Occipital lobe (tissue), 3 donors: ENCODE measurements at places on chromosomes 4 and X. TPM values are rescaled to one million over a fixed set of nuclear protein-coding genes. Genes with fewer than 3 reads are reported as not detected.

DNA sequence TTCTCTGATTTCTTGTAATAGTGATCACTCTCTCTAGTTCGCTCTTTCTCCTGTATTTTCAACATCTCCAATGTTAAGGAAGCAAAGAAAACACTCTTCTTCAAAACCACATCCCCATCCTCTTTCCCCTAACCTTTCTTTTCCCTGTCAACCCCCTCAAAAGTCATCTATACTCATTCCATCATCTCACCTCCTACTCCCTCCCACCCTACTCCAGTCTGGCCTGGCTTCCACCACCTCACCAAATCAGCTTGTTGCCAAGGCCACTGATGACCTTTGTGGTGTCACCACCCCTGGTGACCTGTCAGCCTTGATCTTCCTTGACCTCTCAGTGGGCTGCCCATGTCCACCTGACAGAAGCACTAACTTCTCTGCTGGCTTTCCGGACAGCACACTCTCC lies 2.3 kb downstream of the FAM3A start:
- DNase-seq: no peak

DNA sequence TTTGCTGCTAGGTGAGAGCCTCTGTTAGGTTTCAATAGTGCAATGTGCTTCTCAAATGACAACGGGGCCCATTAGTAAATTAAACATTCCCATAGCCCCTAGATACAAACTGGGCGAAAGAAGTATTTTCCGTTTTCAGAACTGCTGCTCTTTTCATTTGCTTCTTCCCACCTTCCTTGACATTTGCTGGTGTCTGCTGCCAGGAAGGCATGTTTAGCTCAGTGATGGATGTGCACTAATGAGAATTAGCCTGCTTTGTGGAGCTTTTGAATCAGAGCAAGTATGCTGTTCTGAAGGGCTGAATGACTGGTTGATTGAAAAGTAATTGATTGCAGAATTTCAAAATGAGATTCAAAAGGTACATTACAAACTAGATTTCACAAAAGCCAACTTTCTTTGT lies 57.0 kb downstream of the SHROOM3 start:
- no peak for DNase-seq

GRCh38 chr4:24794051-24794450 lies 1.3 kb upstream of the SOD3 start:
- DNase-seq: no peak

GRCh38 chrX:16445166-16445752 lies 204.7 kb upstream of the S100G start:
- no peak for DNase-seq

- DNase-seq: no peak
Measured at GRCh38 chrX:154804261-154804956, 876 bp downstream of the MPP1 start.

DNA sequence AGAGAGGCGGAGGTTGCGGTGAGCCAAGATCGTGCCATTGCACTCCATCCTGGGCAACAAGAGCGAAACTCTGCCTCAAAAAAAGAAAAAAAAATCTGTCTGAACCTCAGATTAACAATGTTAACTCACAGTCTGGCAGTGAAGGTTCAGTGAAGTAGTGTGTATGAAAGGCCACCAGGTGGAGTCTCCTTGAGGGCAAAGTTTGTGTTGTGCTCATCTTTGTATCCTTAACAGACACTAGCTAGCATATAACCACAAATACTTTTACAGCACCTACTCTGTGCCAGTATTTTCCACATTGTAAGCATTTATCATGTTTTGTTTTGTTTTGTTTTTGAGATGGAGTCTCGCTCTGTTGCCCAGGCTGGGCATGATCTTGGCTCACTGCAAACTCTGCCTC lies 46.0 kb upstream of the MGST2 start:
- DNase-seq: no peak

GRCh38 chr4:5399790-5400421 lies 308.5 kb downstream of the EVC2 start:
- DNase-seq: no peak

DNA sequence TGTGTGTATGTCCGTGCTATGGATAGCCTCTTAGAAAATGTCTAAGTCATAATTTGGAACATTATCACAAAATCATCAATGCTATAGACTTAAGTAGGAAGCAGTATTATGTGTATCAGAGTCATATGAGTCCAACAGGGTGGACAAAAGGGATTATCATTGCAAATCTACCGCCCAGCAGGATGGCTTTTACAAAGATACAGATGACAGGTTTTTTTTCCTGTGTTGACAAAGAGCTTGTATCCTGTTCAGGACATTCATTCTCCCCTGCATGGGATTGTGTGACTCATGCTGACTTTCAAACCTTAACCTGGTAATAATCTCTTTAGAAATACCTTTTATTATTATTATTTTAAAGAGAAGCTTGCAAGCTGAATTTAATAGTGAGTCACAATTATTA lies 310.3 kb upstream of the GNPDA2 start:
- DNase-seq: no peak

DNA sequence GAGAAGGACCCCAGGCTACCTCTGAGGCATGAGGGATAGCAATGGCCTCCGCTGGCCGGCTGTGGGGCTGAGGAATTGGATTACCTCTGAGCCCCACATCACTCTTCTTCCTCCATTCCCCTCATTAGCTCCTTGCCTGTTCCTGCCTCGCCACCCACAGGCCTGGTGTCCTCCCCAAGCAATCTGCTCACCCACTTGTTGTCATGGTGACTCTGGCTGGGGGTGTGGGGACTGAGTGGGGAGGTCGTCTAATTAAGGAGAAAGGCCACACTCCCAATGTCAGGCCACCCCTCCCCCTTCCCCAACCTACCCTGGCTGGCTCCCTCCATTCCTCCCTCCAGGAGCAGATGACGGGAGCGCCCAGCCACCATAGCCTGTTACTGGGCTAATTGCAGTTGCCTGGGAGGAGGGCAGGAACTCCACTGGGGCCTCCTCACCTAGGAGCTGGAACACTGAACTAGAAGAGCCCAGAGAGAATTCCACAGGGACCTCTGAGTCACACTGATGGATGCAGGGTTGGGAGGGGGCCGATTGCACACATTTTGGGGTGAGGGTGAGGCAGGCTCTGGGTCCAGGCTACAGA lies 20.7 kb downstream of the NALF2 start:
- no peak for DNase-seq

DNA sequence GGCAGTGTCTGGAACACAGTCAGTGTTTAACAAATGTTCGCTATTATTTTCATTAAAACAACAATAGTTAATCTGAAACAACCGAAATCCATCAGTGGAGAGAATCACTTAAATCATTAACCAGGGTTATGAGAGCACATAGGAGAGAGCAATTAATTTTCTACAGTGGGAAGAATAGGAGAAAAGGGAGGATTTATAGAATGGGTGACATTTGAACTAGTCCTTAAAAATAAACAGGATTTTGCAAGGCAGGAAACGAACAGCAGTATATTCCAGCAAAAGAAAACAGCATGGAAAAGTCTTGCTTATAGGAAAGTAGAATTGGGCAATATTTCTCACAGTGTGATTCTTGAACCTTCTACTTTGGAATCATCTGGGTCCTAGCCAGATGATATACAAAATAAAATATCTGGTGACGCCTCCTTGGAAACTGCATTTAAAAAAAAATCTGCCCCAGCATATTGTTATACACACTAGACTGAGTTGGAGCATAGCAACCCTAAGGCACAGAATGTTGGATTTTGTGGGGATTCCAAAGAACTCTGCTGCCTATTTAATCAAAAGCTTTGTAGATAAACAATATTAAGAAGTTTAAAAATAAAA lies 56.1 kb downstream of the INTS12 start:
- DNase-seq: no peak

DNA sequence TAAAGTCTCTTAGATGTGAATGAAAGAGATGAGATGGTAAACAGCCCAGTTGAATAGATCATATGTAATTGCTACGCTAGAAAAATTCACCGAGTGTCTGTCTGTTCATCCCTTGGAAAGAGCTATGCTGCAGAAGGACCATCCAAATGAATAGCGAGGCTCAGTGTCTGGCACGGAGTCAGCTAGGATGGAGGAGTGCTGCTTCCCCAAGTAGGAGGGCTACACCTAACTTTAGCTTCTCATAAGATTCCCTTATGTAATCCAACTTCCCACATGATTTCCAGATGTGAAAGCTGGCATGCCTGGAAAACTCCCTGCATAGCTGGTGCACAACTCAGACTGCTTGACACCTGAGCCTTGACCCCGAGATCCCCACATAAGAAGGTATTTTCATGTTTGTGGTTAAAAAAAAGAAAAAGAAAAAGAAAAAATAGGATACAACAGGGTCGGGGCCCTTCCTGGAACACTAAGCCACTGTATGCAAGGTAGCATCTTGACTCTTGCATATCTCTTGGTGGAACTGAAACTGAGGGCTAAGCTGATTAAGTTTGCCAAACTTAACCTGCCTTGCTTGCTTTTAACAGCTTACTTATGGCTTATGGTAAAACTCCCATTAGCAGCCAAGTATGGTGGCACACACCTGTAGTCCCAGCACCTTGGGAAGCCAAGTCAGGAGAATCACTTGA lies 82.3 kb downstream of the FREM3 start:
- no peak for DNase-seq

GRCh38 chr4:130648570-130648969 lies 1552.6 kb downstream of the C4orf33 start:
- no peak for DNase-seq

GRCh38 chrX:44889824-44890223 lies 16.8 kb downstream of the KDM6A start:
- DNase-seq: no peak

DNA sequence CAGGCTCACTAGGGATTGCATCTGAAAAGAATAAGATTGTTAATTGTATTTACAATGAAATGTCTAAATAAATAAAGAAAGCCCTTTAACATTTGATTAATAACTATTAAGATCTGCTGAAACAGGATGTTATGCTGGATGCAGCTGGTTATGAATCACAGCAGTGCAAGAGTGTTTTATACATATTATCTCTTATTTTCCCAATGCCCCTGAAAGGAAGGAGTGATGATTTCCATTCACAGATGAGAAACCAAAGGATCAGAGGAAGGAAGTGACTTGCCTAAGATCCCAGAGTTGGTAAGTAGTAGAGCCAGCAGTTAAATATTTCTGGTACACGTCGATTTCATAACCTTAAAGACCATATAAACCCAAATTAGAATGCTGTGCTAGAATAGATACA lies 76.3 kb upstream of the ARHGAP36 start:
- DNase-seq: no peak

DNA sequence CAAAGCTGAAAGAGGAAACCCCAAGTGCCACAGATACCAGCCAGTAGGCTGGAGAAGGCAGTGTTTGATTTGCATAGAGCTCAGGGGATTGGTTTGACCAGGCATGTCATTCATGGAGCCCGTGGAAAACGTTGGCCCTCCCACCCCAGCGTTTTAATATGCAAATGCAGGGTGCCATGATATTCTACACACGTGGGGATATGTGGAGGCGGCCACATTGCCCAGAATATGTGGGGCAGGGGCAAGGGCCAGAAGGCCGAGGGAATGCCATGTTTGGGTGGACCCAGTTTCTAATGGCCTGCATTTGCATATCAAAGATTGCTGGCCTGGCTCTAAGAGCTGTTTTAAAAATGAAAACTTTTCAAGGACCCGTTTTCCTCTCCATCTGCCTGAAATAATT lies 71.1 kb downstream of the MAP9 start:
- DNase-seq: no peak

GRCh38 chr4:11430536-11430935 lies 1.8 kb upstream of the HS3ST1 start:
- DNase-seq: no peak

DNA sequence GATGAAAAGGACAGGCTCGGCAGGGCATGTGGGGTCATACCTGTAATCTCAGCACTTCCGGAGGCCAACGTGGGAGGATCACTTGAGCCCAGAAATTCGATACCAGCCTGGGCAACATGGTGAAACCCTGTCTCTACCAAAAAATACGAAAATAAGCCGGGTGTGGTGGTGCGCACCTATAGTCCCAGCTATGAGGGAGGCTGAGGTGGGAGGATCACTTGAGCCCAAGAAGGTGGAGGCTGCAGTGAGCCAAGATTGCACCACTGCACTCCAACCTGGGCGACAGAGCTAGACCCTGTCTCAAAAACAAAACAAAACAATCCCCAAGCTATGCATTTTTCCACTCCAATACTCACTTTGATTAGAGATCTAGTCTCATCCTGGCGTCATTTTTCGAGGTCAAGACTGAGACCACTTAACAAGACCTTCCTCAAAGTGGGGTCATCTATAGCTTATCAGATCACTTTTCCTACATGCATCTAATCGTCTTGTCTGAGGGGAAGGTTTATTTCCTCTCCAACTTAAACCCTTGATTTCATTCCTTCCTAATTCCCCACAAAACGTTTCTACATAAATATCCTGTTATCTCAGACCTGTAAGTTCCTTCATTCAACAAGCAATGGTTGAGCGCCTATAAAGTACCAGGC lies 1.3 kb downstream of the NKAP start:
- DNase-seq: no peak

DNA sequence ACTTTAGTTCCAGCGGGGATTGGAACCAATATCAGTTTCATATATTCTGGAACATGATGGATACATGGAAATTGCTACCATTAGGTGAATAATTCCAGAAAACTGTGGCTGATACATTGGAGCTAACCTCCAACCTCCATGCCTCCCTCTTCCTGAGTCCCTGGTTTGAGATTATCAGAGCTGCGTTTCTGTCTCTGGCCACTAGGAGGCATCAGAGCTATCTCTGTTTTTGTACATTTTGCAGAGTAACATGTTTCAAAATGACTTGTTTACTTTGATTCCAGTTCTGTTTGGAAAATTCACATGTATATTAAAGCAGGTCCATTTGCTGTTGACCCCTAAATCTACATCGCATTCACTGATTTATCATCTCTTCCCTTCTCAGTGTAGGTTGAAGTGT lies 2.4 kb upstream of the RAB40AL start:
- DNase-seq: no peak

GRCh38 chr4:185011408-185011807 lies 6.9 kb upstream of the HELT start:
- no peak for DNase-seq

- no peak for DNase-seq
Measured at GRCh38 chrX:28135378-28136047, 154.3 kb upstream of the DCAF8L1 start.

DNA sequence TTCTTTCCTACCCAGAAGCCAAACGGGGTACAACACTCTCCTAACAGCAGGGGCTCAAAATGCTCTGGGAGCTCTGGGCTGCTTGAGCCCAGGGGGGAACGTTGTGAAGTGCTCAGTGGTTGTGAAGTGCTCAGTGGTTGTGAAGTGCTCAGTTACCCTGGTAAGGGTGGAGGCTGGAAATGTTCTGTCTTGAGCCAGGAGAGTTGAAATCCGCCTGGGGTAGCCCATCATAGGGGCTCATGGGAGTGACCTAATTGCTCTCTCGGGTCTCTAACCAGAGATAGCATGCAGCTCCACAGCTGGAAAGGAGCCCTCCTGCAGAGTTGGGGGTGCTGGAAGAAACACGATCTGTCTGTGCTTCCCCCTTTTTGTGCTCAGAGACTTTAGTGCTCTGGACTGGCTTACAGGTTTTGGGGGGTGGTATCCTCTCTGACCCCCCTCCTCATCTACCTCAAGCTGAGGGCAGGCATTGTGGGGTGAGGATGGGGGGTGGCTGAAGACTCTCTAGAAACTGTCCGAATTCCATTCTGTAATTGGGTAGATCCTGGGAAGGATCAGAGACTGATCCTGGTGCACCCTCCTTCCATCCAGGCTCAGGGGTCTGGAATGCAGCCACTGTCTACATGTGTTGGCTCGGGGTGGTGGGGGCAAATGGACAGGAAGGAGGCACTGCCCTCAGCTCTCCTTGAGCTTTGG lies 2.7 kb downstream of the EFNB1 start:
- no peak for DNase-seq

Gene REELD1
- total RNA-seq: not detected

Gene PASD1
- total RNA-seq: not detected

Gene NBDY
- total RNA-seq: 6.7 TPM

Gene ARHGAP36
- 0.31 TPM for total RNA-seq

Gene PRR32
- not detected for total RNA-seq

Gene EMCN
- total RNA-seq: 4.2 TPM

Gene ANAPC4
- 52.7 TPM for total RNA-seq
